ENCODE measurements at places on chromosomes 4 and X.

- DNase-seq, result no peak
Observed at GRCh38 chr4:168098248-168098717, 5.9 kb downstream of the ANXA10 start.

DNA sequence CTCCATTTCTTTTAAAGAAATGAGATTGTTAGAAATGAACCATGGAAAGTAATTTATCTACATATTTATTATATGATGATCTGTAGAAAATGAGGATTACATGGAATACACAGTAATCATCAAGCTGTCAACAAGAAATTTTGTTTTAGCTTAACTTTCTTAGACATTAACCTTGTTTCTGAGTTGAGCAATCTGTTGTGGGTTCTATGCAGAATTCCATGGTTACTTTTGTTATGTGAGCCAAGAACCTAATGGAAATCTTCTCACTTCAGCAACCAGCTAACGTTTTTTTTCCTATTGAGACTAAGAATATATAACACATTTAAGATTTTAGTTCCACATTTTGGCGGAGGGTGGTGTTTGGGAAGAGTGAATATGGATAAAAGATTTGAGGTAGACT lies 136.1 kb upstream of the SLC4A4 start:
- no peak for DNase-seq

DNA sequence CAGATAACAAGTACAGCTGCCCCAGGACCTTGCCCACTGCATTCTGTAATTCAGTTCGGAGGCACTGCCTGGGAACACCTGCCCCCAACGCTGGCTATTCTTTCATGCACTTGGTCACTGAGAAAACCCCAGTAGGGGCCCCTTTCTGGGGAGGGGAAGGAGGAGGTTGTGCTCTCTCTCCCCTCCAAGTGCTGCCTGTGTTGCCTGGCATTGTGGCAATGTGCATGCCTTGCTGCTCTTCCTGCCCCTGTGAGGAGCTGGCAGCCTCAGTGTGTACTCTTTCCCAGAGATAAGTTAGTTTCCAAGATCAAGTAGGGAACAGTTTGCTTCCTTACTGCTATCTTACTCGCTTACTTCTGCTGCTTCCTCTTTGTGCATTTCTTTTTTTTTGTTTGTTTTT lies 90.8 kb downstream of the AASDH start:
- DNase-seq, result no peak

DNA sequence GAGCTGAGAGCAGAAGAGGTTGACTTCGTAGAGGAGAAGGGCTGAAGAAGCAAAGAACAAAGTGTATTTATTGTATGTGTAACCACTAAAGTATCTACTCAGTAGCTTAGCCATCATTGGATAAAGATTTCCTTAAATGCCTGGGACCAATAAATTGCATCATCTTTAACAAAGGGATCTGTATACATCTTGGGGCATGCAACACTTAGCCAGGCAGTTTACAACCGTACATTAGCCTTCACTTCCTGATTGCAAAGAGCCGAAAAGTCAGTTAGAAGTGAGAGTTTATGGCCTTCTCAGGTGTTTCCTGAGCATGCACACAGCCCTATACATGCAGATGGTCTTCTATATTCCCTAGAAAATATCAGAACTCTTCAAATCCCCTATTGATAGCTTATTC lies 68.0 kb upstream of the MAGED1 start:
- DNase-seq, result peak; percentile 49
